ENCODE measurements at places on chromosomes 7 and 10. TPM values are rescaled to one million over a fixed set of nuclear protein-coding genes. Genes with fewer than 3 reads are reported as not detected.

- no peak for DNase-seq
Measured at GRCh38 chr10:71216751-71217265, 4.4 kb downstream of the UNC5B start.

- peak; percentile 93 for DNase-seq
Measured at GRCh38 chr7:106824458-106824857, 40.6 kb upstream of the PIK3CG start.

- no peak for DNase-seq
Measured at GRCh38 chr7:65295409-65295808, 78.2 kb upstream of the ZNF92 start.

DNA sequence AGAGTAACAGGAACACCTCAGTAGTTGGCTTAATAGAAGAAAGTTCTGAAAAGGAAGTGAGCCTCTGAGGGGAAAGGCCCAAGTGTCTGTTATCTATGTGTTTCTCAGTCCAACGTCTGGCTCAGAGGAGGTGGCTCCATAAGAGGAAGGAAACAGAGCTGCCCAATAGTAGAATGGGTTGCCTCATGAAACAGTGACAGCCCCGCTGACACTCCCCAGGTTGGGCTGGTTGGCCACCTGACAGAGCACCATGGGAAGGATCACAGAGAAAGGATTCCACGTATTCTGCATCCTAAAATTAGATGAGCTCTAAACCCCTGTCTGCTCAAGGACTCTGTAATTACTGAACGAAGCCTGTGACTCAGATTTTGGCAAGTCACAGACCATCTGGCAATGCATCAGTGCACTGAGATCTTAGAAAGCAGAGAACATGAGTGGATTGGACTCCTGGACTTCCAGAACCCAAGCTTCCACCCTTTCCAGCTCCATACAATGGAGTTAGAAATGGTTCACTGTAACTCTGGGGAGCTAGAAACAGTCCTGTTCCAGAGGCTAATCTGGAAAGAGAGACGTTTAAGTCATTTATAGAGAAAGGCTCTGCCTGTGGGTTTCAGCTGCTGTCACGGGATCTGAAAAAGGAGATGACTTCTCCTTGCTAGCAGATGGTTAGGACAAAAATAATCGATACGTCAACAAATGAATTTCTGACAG is 2.9 kb downstream of the PKD2L1 start:
- DNase-seq, result no peak

DNA sequence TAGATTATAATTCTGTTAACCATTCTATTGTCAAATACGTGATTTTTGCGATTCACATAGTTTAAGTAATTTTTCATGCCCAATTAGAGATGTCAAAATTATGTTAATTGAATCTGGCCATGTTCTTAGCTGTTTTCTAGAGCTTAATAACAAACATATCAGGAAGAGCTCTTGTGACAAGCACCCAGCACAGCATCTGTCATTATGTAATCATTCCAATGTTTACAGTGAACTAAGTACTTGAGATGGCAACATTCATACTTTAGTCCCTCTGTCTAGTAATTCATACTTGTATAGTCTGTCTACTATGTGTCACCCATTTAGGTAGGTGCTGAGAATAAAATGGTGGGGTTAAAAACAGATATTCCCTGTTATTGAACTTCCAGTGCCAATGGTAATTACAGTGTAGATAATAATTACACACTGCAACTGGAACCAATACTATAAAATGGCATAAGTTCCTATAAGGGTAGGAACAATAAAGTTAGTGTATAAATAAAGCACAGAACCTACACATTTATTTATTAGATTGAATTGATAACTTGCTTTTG is 55.2 kb downstream of the ZEB1 start:
- DNase-seq, result no peak

DNA sequence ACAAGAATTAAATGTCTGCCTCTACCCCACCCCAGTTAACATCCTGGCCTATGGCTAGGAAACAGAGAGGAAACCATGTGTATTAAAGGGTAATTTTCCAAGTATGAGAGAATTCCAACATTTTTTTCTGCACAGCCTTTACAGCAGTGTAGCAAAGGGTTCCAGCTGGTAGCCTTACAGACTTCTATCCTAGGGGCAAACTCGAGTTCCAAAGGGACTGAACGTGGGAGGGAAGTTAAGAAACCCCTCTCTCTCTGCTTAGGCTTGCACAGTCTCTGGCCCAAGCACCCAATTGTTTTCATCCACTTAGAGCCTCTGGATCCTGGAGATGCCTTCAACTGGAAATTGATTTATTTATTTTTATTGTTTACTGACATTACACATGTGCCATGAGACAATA is 60.3 kb downstream of the SLC16A12 start:
- no peak for DNase-seq

The GPR146 gene
- 1.1 TPM for total RNA-seq

The SSC4D gene
- total RNA-seq, result 0.23 TPM

The CLRN3 gene
- total RNA-seq, result not detected

The OR6B1 gene
- not detected for total RNA-seq

The ANKRD61 gene
- total RNA-seq, result 0.37 TPM
